ENCODE measurements at places on chromosomes 16 and 17. TPM values are rescaled to one million over a fixed set of nuclear protein-coding genes. Genes with fewer than 3 reads are reported as not detected.

DNA sequence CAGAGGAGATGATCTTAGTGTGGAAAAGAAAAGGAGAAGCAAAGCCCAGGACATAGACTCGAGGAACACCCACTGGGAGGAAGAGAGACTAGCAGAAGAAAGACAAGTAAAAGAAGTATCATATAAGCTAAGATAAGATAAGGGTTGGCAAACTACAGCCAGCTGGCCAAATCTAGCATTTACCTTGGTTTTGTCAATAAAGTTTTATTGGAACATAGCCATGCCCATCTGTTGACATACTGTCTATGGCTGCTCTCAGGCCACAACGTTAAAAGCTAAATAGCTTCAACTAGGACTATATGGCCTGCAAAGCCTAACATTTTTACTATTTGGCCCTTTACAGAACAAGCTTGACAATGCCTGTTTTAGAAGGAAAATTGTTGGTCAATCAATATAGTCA, 166.4 kb upstream of the AXIN2 start:
- DNase-seq = no peak

DNA sequence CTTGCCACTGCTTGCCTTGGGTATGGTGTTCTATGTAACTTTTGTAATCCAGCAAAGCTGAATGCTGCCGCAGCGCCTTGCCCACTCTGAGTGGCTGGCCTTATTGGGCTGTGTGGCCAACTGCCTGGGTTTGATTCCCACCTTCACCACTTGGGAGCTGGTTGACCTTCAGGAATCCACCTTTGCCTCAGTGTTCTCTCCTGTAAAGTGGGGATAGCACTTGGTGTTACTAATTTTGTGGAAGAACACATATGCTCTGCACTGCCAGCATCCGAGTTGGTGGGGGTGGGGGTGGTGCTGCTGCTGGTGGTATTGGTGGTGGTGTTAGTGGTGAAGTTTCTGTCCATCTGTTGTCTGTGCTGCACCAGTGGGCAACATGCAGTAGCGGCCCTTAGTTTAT, 32.8 kb downstream of the AKAP1 start:
- DNase-seq = no peak

DNA sequence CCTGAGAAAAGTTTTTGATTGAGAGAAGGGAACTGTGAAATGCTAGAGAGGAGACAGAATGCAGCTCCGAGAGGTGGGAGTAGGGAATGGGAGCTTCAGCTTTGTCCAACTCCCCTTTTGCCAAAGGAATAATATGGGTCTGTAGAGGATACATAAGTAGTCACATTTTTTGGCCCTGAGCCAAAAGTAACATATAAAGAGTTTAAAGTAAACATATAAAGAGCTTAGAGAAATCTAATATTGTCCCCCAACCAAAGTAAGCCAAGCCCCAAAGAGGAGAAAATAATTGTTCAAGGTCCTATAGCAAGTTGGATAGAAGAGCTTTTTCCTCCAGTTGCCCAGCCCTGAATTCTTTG, 215.1 kb downstream of the TMEM114 start:
- no peak for DNase-seq

GRCh38 chr17:81460856-81461460, 51.6 kb downstream of the ACTG1 start:
- no peak for DNase-seq

DNA sequence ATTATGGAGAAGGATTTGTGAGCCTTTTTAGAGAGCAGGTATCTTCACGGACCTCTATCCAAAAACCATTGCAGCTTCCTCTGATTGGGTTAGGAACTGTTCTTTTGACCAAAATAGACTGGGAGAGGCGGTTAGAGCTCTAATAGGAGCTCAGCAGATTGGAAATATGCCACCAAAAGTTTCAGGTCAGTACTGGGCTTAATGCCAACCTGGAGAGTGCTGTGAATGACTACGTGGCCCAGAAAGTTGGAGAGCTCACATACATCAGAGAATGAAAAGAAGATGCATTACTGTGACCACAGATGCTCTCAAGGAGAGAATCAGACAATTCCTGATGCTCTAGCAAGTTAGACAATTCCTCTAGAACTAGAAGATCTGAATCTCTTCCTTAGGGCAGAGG, 86.5 kb downstream of the ABCA8 start:
- no peak for DNase-seq

DNA sequence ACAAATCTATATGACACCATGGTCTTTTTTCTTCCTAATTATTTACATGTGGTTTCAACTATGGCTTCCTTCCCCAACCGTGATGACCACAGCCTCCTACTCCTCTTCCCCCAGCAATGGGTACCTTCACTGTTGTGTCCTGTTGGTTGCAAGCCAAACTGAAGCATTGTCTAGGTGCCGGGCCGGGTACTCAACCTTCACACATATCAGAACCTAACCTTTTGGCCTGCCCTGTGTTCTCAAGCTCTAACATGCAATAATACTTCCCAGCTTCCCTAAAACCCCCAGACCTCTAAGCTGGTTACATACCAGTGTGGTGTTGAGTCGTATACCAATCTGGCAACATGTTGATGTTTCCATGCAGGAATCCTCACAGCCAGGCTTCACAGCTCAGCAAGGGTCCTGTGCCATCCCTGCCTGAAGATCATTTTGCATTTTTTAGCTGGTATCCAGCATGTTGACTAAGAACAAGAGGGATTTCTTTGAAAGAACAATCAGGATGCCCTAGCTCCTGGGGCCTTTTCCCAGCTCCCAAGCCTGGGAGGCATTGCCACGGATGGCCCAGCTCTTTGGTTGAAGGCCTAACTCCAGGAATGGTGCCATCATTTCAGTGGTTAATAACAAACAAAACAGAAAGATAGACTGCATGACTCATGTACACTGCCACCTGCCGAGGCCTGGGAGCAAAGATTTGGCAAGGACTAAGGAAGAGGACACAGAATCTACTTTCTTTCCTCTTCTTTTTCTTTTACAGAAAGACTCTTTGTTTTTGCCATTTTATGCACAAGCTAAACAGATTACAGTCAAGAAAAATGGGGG, 373.7 kb upstream of the SALL1 start:
- DNase-seq = no peak

- peak; percentile 73 for DNase-seq
These were observed at the start of gene CCDC102A for GRCh38 chr16:57536306-57537193. Gene CCDC102A, minus strand, starts transcription at chr16:57536571. Its CDS starts 7,394 bp downstream, at chr16:57529177.

DNA sequence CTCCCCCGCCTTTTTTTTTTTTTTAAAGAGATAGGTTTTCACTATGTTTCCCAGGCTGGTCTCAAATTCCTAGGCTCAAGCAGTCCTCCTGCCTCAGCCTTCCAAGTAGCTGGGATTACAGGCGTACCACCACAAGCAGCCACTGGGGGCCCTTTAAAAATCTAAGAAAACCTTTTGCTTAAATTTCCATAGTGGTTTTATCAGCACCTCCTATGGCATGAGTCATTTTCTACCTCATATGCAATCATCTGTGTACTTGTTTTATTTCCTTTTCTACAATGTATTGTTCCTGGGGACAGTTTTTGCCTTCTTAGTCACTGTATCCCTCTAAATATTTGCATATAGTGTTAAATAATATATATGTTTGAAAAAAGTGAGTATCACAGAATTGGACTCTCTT, 29.2 kb downstream of the GNA13 start:
- no peak for DNase-seq

GRCh38 chr17:17353625-17354484, 50.7 kb downstream of the NT5M start:
- no peak for DNase-seq

GRCh38 chr17:58412961-58413586, 4.3 kb downstream of the RNF43 start:
- DNase-seq = no peak

GRCh38 chr17:62703261-62703775, 75.8 kb downstream of the MRC2 start:
- no peak for DNase-seq

- no peak for DNase-seq
These were observed 1.1 kb downstream of the DCUN1D3 start for GRCh38 chr16:20899071-20899470.

DNA sequence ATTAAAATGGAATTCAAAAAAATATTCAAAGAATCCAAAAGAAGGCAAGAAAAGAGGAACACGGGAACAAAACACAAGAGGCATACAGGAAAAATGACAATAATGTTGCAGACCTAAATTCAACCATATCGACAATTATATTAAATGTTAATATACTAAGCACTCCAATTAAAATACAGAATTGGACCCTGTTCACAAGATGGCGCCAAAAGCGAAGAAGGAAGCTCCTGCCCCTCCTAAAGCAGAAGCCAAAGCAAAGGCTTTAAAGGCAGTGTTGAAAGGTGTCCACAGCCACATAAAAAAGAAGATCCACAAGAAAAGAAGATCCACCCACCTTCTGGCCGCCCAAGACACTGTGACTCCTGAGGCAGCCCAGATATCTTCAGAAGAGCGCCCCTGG, 6.3 kb upstream of the XAF1 start:
- DNase-seq = no peak

Gene SLC5A11
- 0.63 TPM for total RNA-seq

Gene CCDC144A
- 5.1 TPM for total RNA-seq

Gene ABCC12
- total RNA-seq = not detected

Gene SOX15
- 0.38 TPM for total RNA-seq
